GM10248 (cell line): ENCODE measurements at places on chromosomes 1 and 21.

DNA sequence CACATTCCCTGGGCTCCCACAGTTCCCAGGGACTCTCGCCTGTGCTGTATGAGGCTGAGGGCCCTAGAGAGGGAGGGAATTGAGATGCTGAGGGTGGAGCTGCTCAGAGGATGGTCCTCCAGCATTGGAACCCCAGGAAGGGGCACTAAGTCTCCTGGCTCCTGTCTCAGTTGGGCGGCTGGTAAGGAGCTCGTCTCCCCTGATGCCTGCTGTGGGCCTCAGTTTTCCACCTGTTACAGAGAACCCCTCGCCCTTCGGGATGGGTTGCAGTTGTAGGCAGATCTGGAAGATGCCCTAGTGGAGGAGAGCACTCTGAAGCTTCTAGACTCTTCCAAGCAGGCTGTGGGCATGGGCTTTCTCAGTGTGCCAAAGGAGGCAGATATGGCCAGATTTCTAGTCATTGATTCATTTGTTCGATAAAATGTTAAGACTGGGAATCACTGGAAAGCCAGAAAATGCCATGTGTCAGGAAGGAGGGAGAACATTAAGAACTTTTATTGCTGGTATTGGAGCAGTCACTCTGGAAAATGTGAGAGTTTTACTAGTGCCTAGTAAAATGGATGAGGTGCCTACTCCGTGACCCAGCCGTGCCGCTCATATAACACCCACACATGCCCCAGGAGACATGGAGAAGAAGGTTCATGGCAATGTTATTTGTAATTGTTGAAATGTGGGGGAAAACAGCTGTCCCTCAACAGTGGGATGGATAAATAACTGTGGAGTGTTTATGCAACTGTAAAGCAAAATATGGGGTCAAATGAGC lies 828 bp upstream of the MYBPH start:
- DNase-seq = no peak

- DNase-seq = no peak
These were observed 1178.6 kb downstream of the MRPL39 start for GRCh38 chr21:24428591-24429199.

- no peak for DNase-seq
These were observed 59.6 kb downstream of the GALNT2 start for GRCh38 chr1:230126529-230127104.

DNA sequence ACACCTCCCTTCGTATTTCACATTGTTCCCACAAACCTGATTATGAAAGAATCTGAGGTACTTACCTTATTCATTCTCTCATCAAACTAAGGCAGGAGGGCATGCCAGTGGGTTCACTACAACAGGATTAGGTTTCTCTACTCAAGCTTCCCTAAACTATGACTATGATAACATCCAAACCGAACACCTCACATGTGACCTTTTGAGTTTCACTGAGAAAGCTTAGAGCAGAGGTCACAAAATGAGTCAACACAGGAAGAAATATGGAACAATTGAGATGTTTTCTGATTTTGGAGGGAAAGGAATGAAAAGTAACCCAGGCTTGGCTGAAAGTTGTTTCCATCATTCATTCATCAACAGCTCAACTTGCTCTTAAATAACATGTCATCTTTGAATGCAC lies 24.1 kb downstream of the UBR4 start:
- no peak for DNase-seq

GRCh38 chr21:43987509-43987908 lies 24.6 kb upstream of the TRAPPC10 start:
- no peak for DNase-seq

GRCh38 chr1:233282582-233282886 lies 13.0 kb downstream of the PCNX2 start:
- DNase-seq = no peak

GRCh38 chr1:87834151-87834550 lies 505.5 kb downstream of the LMO4 start:
- no peak for DNase-seq

- DNase-seq = no peak
These were observed 14.2 kb upstream of the KANK4 start for GRCh38 chr1:62333441-62333840.

GRCh38 chr1:4590756-4591155 lies 63.7 kb upstream of the AJAP1 start:
- no peak for DNase-seq

GRCh38 chr1:170277985-170278384 lies 132.2 kb downstream of the NTMT2 start:
- no peak for DNase-seq

GRCh38 chr1:54323921-54324250 lies 82.3 kb downstream of the SSBP3 start:
- DNase-seq = no peak

- no peak for DNase-seq
These were observed 322.1 kb upstream of the LYPLAL1 start for GRCh38 chr1:218851586-218851985.

DNA sequence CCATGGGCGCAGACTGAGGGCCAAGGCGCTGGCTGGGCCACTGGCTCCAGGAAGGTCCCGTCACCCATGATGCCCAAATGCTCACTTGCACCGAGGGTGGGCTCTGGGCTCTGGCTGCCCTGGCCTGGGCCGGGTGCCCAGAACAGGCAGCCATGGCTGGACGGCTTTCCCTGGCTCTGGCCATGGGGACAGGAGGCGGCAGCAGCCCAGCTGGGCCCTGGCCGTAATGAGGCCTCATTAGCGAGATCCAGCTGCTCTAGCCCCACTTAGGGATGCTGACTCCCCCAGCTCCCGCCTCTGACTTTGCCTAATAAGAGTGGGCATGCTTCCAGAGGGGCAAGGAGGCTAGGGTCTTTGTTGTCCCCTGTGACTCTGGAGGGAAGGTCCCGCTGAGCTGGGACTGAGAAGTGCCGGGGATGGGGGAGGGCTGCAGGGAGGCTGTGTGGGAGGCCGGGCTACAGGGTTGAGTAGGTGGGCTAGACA lies 11.8 kb downstream of the SLC6A9 start:
- no peak for DNase-seq

- DNase-seq = no peak
These were observed 671 bp downstream of the HNRNPU start for GRCh38 chr1:244863491-244864252.

DNA sequence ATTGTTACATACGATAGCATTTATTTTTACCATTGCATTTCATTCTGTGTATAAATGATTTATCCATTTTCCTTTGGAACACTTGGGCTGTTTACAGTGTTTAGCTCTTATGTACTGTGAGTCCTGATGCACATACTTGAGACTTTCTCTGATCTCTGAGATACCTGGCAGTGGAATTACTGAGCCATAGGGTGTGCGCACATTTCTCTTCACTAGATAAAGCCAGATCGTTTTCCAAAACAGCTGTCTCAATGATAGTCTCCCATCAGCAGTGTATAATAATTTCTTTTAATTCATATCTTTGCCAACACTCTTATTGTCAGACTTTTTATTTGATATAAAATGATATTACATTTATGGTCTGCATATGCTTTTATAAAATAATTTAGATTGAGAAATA lies 66.2 kb downstream of the VPS13D start:
- no peak for DNase-seq

DNA sequence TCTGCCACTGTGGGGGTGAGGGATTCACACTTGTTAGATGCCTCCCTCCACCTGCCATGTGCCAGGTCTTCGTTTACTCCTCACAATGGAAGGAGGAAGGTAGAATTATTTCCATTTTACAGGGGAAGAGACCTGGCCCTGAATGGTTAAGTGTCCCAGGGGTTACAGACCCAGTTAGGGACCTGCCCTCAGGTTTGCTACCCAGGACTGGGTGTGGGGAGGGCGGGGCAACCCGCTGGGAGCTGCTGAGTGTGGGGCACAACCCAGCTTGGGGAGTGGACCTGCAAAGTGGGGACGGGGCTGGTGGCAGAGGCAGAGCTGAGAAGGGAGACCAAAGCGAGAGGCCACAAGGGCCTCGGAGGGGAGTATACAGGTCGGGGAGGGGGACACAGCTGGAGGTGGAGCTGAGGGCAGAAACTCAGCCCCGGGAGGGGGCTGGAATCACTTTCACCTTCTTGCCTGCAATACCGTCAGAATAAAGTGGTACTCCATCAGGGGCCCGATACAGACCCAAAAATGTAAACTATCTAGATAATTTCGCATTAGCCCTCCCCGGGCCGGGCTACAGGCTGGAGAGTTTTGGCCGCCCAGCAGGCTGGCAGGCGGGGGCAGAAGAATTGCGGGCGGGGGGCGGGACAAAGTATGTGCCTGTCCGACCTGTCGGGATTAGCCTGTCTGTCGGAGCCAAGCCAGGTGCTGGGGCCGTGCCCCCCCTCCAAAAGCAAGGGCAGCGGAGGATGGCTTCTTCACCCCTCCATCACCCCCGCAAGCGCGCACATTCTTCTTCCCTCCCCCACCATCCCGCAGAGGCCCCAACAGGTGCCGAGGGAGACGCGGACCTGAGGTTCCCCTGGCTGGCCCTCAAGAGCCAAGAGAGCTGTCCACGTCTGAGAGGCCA lies 1.4 kb downstream of the RSPO1 start:
- no peak for DNase-seq

GRCh38 chr21:23223882-23224281 lies 2225.7 kb downstream of the NCAM2 start:
- DNase-seq = no peak

GRCh38 chr1:76005765-76006164 lies 68.8 kb upstream of the ST6GALNAC3 start:
- no peak for DNase-seq

GRCh38 chr1:101550581-101550980 lies 313.8 kb downstream of the S1PR1 start:
- no peak for DNase-seq

GRCh38 chr1:191155178-191155577 lies 677.5 kb upstream of the BRINP3 start:
- DNase-seq = no peak

DNA sequence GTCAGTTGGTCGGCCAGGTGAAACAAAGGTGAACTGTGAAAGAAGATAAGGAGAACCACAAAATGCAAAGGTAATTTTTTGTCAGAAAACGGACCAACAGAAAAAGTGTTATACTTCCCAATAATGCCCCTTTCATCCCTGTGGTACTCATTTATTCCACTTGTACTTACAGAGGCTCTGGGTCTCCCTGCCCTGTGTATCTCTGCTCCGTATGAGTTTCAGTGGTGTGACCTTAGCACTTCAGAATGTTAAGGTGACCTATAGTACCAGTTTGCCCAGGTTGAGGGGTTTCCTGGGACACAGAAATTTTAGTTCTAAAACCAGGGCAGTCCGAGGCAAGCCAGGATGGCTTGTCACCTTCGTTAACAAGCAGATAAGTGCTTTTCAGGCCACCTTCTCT lies 254.8 kb downstream of the OLFM3 start:
- no peak for DNase-seq

- no peak for DNase-seq
These were observed 14.1 kb upstream of the IL24 start for GRCh38 chr1:206883160-206883559.

DNA sequence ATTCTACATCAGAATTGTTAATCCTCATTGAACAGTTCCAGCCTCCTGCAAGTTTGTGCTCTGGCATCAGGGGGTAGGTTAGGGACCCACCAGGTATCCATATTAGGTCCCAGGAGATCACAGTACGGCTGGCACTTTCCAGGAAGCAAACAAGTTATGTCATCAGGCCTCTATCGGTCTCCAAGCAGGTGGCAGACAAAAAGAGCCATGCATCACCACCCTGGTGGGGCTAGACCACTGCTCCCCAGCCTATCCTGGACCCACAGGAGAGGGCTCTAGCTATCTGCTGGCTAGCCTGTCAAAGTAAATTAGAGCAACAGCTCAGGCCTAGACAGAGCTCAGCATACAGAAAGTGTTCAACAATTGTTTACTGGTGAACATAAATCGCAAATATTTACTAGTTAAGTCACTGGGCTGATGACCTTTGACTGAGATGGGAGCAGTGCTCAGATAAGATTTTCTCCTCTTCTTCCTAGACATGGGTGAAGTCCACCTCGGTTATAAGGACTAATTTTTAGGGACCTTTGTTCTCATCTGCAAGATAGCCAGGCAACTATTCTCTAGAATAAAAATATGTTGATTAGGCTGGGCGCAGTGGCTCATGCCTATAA lies 6.4 kb downstream of the NUAK2 start:
- no peak for DNase-seq

GRCh38 chr1:245211761-245212160 lies 57.0 kb downstream of the KIF26B start:
- DNase-seq = no peak

DNA sequence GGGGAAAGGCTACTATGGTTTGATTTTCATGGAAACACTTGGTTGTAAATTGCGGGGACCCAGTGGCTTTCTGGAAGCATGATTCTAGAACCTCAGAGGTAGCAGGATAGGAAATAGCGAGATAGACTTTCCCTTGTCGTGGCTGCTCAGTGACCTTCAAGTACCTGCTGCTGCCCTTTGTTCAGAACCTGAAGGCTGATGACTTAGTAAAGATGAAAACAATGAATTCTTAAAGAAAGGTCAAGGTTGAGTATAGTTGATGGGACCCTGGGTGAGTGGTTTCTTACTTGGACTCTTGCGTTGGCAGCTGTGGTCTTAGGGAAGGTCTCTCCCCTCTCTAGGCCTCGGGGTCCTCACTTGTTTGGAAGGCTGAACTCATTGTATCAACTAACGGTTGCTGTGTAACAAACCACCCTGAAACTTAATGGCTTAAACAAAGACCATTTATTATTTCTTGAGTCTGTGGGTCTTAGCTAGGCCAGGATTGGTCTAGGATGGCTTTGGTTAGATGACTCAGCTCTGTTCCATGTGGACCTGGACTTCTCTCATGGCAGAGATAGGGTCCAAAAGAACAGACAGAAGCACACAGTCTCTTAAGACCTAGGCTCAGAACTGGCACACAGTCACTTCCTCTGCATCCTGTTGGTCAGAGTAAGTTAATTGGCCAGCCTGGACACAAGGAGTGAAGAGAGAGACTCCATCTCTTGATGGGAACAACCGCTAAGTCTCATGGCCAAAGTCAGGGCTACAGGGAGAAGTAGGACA lies 89.2 kb upstream of the SELENON start:
- no peak for DNase-seq

- no peak for DNase-seq
These were observed 61.9 kb downstream of the CRP start for GRCh38 chr1:159652506-159652905.

- DNase-seq = no peak
These were observed 14.3 kb upstream of the LSM10 start for GRCh38 chr1:36411674-36412648.

DNA sequence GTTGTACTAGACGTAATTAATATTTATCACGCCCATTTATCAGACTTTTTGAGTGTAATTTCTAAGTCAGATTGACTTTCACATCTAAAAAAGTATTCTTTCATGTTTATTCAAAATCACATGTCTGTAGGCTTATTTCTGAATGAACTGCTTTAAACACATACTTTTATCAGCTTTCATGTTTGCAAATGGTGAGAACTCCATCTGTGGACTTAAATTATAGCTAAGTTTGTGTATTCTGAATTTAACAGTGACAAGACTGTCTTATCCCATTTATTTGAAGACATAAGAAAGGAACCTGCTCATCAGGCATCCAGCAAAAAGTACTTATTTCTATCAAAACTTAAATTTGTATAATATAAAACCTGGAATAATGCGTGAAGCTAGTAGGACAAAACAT lies 69.3 kb downstream of the DENND1B start:
- DNase-seq = no peak

GRCh38 chr1:246156847-246157246 lies 350.2 kb downstream of the SMYD3 start:
- no peak for DNase-seq

GRCh38 chr1:227357927-227358302 lies 39.6 kb upstream of the CDC42BPA start:
- DNase-seq = no peak
